ENCODE measurements at places on chromosomes 6 and 20. TPM values are rescaled to one million over a fixed set of nuclear protein-coding genes. Genes with fewer than 3 reads are reported as not detected.

DNA sequence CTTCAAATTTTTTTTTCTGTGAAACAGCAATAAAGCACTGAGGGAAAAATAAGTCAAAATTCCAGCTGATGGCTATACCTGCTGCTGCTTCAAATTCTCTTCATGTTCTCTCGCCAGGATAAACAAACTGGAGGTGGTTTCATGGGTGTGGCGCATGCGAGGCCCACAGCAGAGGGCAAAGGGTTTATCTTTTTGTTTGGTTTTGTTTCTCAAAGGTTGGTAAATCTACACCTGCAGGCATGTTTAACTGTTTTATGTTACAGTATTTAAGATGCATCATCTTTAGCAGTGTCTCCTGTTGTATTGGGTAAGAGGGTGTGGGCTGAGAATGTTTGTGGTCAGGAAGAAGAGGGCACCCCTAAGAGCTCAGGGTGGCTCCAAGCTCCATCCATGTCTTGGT lies 342.2 kb downstream of the CDH26 start:
- DNase-seq = no peak
- no peaks in the 10 kb centered on the region for H3K27me3 ChIP-seq
- peaks cover 8% of the 10 kb centered on the region for H3K4me1 ChIP-seq

DNA sequence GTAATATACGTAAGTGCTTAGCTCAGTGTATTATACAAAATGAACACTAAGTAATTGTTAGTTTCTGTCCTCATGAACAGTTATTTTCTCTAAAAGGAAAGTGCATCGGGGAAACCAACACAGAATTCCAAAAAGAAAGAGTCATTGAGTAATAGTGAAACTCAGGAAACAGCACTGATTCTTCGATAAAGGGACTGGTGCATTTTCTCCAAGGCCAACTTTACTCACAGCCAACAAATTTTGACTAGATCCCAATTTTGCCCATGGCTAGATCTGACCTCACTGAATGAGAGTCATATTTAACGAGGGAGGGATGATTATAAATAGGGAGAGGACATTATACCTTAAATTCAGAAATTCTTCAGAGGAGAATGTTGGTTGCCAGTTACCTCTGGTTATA lies 390.9 kb upstream of the NRSN1 start:
- H3K4me3 ChIP-seq = peak overlapping the region; percentile 58
- no peaks in the 10 kb centered on the region for H3K27me3 ChIP-seq
- peak; percentile 41 for DNase-seq
- H3K27ac ChIP-seq = no peak overlapping the region
- H3K4me1 ChIP-seq = peaks cover 9% of the 10 kb centered on the region
- H3K36me3 ChIP-seq = no peaks in the 10 kb centered on the region

- H3K27me3 ChIP-seq = peaks cover 56% of the 10 kb centered on the region
- H3K4me1 ChIP-seq = no peaks in the 10 kb centered on the region
- H3K4me3 ChIP-seq = no peak overlapping the region
- no peak overlapping the region for H3K27ac ChIP-seq
- no peaks in the 10 kb centered on the region for H3K36me3 ChIP-seq
Measured at GRCh38 chr6:72389698-72390097, 232.2 kb upstream of the KCNQ5 start.

DNA sequence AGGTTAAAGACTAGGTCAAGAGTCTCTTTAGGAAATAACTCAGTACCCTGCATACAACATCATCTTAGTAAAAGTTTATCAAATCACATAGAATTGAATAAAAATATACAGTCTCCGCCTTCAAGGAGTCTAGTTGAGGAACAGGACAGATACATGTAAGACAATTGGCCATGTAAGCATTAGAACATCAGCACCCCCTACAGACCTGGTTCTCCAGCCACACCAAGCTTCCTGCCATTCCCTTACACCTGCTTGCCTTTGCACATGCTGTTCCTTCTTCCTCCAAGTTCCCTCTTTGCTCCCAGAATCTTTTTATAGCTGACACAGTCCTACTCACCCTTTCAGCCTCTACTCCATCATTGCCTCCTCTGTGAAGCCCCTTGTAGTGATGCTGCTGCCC lies 187.8 kb upstream of the LRFN2 start:
- no peak overlapping the region for H3K27ac ChIP-seq
- H3K36me3 ChIP-seq = no peaks in the 10 kb centered on the region
- H3K27me3 ChIP-seq = no peaks in the 10 kb centered on the region
- no peak overlapping the region for H3K4me3 ChIP-seq

DNA sequence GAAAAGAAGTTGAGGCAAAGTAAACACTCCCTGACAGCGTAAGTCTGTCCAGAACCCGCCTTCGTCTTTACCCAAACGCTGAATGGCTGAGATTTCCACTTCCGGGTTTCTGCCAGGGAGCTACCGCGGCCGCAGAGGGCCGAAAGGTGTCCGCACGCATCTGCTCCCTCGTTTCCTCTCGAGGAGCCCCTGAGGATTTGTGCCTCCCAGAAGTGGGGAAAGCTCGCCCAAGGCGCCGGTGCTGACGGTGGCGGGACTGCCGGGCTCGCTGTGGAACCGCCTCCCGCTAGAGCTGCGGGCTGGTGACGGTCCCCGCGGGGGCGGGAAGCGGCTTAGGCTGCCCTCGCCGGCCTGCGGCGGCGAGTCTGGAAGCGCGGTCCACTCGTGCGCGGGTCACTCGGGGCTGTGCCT lies 1760.2 kb upstream of the DEFB115 start:
- H3K27ac ChIP-seq = no peak overlapping the region
- H3K27me3 ChIP-seq = no peaks in the 10 kb centered on the region
- no peaks in the 10 kb centered on the region for H3K4me1 ChIP-seq
- no peak for DNase-seq
- H3K36me3 ChIP-seq = no peaks in the 10 kb centered on the region

DNA sequence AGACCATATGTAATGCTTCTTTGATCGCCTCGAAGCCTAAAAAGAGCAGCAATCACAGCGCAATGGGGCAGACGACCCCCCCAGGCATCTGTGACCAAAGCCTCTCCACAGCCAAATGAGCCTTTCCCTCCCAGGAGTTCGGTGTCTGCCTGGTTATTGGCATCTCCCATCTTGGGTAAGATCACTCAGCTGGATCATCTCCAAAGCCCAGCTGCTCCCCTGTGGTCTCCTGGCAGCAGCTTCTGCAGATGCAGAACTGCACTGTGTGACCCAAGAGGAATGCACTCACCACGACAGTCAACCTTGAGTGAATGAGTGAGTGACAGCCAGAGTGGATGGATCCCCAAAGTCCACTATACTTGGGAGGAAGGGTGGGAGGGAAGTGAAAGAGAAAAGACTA lies 44.8 kb upstream of the IYD start:
- peak; percentile 9 for DNase-seq
- peaks cover 4% of the 10 kb centered on the region for H3K36me3 ChIP-seq
- H3K4me3 ChIP-seq = no peak overlapping the region
- peaks cover 12% of the 10 kb centered on the region for H3K4me1 ChIP-seq
- no peaks in the 10 kb centered on the region for H3K27me3 ChIP-seq

- peaks cover 9% of the 10 kb centered on the region for H3K4me1 ChIP-seq
- no peak overlapping the region for H3K4me3 ChIP-seq
- H3K27me3 ChIP-seq = peaks cover 17% of the 10 kb centered on the region
- no peaks in the 10 kb centered on the region for H3K36me3 ChIP-seq
Measured at GRCh38 chr20:63223121-63223825, 7.3 kb upstream of the YTHDF1 start.

Gene PDYN
- total RNA-seq = not detected

Gene MDFI
- total RNA-seq = 59.1 TPM

Gene CD93
- not detected for total RNA-seq

Gene CLPSL2
- not detected for total RNA-seq

Gene TRIM10
- total RNA-seq = not detected

Gene CST2
- total RNA-seq = not detected

Gene PRR18
- not detected for total RNA-seq

Gene SLC16A10
- 0.05 TPM for total RNA-seq

Gene SPATA25
- total RNA-seq = 0.72 TPM

Measured in MCF 10A (cell line).